ENCODE measurements at places on chromosomes 12 and 14. TPM values are rescaled to one million over a fixed set of nuclear protein-coding genes. Genes with fewer than 3 reads are reported as not detected.

The VDR gene
- polyA plus RNA-seq: 5.7 TPM

The ERP27 gene
- 25.4 TPM for polyA plus RNA-seq

The FAM222A gene
- 6.9 TPM for polyA plus RNA-seq

The BCL2L14 gene
- polyA plus RNA-seq: not detected

The C3AR1 gene
- 2.2 TPM for polyA plus RNA-seq

The PTPN6 gene
- 25.8 TPM for polyA plus RNA-seq

The PKP2 gene
- 16.8 TPM for polyA plus RNA-seq

All from left renal cortex interstitium (tissue), 4 donors.